Fibroblast of pulmonary artery (primary cell): ENCODE measurements at places on chromosomes 11 and 22.

GRCh38 chr11:104091281-104092096 is 55.0 kb downstream of the DDI1 start:
- DNase-seq, result no peak

GRCh38 chr22:40238425-40239344 is 61.0 kb downstream of the TNRC6B start:
- peak; percentile 88 for DNase-seq

- DNase-seq, result peak; percentile 33
Observed at GRCh38 chr11:288478-289397, at the start of gene PGGHG. TSS of gene PGGHG (plus strand) at chr11:289126. CDS start at chr11:289817, 691 bp downstream.

GRCh38 chr11:80916173-80916798 is 1475.5 kb upstream of the TENM4 start:
- no peak for DNase-seq

DNA sequence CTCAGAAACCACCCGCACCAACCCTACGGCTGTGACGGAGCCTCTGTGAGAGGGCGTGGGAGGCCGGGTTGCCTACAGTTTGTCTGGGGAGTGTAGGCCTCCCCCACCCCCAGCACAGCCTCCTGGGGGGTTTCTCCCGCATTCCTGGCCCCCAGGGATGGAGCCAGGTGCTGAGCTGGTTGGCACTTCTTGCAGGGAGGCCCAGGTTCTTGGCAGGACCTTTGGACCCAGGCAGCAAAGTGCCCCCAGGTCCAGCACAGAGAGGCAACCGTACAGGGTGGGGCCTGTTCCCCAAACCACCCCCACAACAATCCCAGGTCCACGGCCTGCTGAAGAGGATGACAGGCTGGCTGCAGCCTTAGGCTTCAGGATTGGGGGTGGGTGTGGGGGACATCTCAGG is 36.5 kb downstream of the MACROD1 start:
- DNase-seq, result no peak

DNA sequence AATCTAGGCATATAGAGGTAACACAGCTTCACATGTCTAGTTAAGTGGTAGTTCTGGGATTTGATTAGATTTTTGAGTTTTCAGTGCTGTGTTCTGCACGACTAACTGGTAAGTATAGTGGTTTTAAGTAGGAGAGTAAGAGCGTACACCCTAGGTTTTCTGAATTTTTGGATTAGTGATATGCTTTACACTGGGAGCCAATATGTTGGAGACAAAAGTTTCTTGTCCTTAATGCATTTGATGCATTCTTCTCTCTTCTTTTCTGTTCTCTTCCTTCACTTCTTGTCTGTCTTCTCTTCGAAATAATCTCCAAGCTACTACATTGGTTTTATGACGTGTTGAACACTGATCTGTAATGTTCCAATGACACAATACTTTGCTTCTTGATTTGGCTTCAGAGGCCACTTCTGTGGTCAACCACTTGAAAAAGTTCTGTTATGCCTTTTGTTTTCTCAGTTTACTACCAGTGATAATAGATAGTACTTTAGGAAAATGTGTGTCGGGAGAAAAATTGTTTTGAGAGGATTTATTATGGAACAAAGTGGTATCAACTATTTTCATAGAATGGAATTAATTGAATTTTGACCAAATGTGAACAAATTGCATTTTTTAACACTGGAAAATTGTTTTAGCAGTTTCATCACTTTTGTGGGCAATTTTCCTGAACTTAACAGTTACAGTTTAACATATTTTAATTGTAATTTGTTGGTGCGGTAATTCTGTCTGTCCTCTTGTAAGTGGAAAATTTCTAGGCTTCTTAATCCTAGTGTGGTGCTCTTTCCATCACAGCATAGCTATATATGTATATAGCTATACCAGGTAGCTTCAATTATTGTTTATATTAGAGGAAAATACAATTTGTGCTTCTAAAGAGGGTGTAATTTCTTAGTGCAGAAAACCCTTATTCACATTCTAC is 2.6 kb downstream of the PDE3B start:
- no peak for DNase-seq

- no peak for DNase-seq
Observed at GRCh38 chr11:116302756-116303155, 470.0 kb downstream of the BUD13 start.

- DNase-seq, result no peak
Observed at GRCh38 chr11:130725421-130726233, 190.7 kb downstream of the SNX19 start.

- no peak for DNase-seq
Observed at GRCh38 chr11:72396041-72396440, 38.3 kb downstream of the CLPB start.

DNA sequence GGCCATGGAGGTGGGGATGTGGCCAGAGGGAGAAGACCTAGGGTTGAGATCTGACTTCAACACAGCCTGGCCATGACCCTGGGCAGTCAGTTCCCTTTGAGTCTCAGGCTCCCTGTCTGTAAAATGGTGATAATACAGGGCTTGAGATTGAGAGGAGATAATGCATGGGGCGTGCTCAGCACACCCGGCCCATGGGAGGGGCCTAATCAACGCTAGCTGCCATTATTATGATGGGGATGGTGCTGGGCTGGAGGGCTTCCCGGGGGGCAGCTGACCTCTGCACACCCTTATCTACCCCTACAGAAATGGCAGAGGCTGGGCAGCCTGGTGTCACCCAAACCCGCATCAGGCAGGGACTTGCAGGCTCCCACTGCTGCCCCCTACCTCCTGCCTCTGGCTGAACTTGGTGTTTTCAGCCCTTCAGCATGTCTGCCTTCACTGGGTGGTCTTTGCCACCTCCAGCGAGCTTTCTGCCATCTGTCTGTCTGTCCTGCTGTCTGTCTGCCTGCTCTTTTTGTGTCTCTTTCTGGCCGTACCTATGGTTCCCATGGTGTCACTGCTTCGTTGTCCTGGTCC is 84.5 kb downstream of the CACNA1I start:
- no peak for DNase-seq
